ENCODE measurements at places on chromosomes 5 and 9. TPM values are rescaled to one million over a fixed set of nuclear protein-coding genes. Genes with fewer than 3 reads are reported as not detected.
A peak's percentile ranks its signal among the peaks of the same experiment; 100 is the strongest.

IFNA2 gene
- not detected for polyA plus RNA-seq

TMEM171 gene
- 0.92 TPM for polyA plus RNA-seq

DNA sequence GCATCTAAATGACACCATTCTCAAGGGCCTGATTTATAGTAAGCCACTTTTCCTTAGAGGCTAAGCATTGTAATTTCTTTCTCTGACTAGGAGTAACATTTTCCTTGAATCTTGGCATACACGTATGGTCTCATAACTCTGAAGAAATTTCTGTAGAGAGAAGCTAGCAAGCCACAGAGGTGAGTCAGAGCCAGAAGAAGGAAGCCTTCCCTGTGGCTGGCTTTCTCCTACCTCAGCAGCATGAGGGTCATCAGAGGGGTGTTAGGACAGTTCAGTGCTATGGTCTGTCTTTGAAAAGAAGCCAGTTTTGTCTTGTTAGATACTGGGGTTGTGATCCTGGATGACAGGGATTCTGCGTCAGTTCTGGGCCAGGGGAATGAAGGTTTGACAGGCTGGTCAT, 3.2 kb downstream of the SNX30 start:
- H3K4me3 ChIP-seq, result no peak overlapping the region
- no peak overlapping the region for H3K27ac ChIP-seq
- no peaks in the 10 kb centered on the region for H3K27me3 ChIP-seq

DNA sequence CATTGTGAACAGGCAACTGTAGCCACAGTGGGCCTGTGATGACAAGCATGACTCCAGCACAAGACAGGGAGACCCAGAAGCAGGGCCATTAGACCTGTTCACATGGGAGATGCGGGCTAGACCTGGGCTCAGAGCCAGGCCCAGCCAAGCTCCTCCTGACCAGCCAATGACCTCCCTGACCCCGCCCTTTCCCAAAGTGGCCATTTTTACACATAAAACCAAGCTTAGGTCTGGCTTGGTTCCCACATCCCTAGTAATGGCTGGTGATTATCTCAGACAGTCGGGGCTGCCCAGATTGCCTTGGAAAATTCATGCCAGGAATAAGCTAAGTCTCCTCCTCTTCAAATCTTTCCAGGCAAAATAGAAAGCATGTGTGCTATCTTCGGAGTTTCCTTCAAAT, 94.1 kb downstream of the FRMD3 start:
- H3K4me3 ChIP-seq, result no peak overlapping the region
- peaks cover 3% of the 10 kb centered on the region for H3K4me1 ChIP-seq
- H3K27me3 ChIP-seq, result no peaks in the 10 kb centered on the region
- no peak for DNase-seq
- no peaks in the 10 kb centered on the region for H3K36me3 ChIP-seq

GRCh38 chr5:67992923-67993322, 222.6 kb upstream of the PIK3R1 start:
- no peaks in the 10 kb centered on the region for H3K4me1 ChIP-seq
- H3K4me3 ChIP-seq, result no peak overlapping the region
- no peak overlapping the region for H3K27ac ChIP-seq
- no peaks in the 10 kb centered on the region for H3K36me3 ChIP-seq
- no peak for DNase-seq

GRCh38 chr9:119509291-119509905, 140.2 kb upstream of the BRINP1 start:
- no peak overlapping the region for H3K27ac ChIP-seq
- no peak for DNase-seq
- no peaks in the 10 kb centered on the region for H3K36me3 ChIP-seq
- no peak overlapping the region for H3K4me3 ChIP-seq
- no peaks in the 10 kb centered on the region for H3K4me1 ChIP-seq

GRCh38 chr5:112217843-112218579, 201.1 kb downstream of the EPB41L4A start:
- no peak overlapping the region for H3K27ac ChIP-seq
- H3K27me3 ChIP-seq, result no peaks in the 10 kb centered on the region
- H3K36me3 ChIP-seq, result no peaks in the 10 kb centered on the region
- H3K4me3 ChIP-seq, result no peak overlapping the region
- DNase-seq, result no peak
- no peaks in the 10 kb centered on the region for H3K4me1 ChIP-seq

DNA sequence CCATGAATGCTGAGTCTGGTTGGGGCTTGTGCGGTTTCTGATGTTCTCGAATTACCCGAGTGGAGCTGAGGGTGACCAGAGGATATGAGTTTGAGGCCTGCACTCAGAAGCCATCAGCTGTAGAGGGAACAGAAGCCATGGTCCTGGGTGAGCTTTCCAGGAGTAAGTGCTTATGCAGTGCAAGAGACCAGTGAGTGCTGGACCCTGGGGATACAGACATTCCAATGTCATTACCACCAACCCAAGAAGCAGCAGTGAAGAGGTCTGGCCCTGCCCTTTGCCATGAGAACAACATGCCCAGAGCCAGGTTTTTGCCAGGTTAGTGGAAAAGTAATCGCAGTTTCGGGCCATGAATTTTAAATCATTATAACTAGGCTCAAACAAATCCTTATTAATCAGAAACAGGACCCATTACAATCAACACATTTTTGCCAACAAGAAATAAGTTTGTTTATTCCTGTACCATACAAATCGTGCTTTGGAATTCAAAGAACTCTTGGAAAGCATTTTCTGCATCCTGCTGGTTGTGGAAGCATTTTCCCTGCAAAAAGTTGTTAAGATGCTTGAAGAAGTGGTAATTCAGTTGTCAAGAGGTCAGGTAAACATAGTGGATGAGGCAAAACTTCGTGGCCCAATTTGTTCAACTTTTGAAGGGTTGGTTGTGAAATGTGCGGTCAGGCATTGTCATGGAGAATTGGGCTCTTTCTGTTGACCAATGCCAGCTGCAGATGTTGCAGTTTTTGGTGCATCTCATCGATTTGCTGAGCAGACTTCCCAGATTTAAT, 154.6 kb downstream of the SYK start:
- no peaks in the 10 kb centered on the region for H3K4me1 ChIP-seq
- no peaks in the 10 kb centered on the region for H3K36me3 ChIP-seq
- no peak overlapping the region for H3K4me3 ChIP-seq
- no peak overlapping the region for H3K27ac ChIP-seq

- peaks cover 19% of the 10 kb centered on the region for H3K4me1 ChIP-seq
- H3K27ac ChIP-seq, result peak overlapping the region; percentile 44
- peaks cover 9% of the 10 kb centered on the region for H3K36me3 ChIP-seq
- peak; percentile 70 for DNase-seq
- no peak overlapping the region for H3K4me3 ChIP-seq
Measured at GRCh38 chr9:126386088-126386487, 59.5 kb downstream of the MVB12B start.
